ENCODE measurements at places on chromosomes 4 and X.

- DNase-seq: no peak
Measured at GRCh38 chr4:74109870-74110605, 11.0 kb upstream of the CXCL2 start.

DNA sequence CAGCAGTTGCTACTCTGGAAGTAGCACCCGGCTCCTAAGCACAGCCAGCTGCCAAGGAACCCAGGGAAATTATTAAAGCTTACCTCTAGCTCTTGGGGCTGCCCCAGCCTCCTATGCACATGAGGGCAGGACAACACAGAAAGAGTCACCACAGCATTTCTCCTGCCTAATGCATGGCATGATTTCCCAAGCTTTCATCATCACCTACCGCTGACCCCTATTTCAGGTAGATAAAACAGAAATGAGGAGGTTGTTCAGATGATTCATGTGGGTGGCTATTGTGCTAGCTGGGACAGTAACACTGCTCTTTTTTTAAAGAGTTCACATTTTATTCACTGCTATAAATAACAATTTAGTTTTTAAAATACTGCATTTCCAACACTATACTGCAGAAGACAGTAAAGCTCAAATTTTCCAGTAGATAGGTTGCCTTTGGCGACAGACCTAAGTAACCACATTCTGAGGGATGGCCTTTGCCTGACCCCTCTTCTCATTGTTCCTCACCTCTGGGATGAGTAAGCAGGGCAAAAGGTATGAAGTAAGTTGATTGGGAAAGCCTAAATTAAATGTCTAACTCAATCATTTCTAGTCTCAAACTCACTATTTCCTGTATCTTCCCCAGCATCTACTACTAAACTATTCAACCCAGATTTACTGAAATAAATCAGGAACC is 16.7 kb downstream of the CASK start:
- DNase-seq: no peak

DNA sequence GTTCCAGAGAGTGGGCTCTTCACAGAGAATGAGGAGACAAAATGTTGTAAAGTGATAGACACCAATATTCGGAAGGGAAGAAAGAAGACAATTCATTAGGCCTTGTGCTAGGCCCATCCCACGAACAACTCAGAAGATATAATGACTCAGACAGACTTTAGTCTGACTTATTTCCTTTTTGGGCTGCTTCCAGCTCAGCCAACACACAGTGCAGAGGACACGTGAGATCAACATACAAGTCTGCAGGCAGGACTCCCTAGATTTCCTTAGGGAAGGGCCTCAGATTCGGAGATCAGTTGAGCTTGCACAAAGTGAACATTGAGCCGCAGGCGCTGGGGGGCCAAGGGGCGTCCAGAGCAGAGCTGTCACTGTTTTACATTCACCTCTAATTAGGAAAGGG is 290.7 kb upstream of the TENM3 start:
- DNase-seq: no peak

DNA sequence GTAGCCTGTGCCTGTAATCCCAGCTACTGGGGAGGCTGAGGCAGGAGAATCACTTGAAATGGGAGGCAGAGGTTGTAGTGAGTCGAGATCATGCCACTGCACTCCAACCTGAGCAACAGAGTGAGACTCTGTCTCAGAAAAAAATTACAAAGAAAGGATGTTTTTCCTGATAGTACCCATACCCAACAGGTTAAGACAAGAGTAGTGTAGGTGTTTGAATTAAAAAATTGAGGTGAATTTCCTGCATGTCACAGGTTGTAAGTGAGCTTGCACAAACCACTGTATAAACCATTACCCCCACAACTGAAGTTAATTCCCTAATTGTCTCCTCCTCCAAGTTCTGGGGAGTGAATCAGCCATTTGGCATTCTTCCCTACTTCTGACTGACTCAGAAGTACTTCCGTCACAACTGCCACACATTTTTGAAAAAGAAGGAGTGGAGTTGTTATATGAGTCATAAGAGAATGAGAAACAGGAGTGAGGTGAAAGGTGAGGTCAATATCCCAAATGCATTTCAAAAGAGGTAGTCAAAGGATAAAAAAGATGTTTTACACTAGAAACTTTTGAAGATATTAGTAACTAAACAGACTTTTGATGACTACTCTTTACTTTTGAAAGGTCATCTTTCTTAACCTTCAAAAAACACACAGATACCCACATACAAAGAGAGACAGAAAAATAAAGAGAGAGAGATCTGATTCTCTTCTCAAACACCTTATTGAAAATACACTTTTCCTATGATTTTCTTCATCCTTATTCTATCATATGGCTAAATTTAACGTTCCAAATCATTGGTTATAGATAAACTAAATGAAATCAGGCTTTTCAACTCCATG is 134.5 kb downstream of the BTC start:
- no peak for DNase-seq

DNA sequence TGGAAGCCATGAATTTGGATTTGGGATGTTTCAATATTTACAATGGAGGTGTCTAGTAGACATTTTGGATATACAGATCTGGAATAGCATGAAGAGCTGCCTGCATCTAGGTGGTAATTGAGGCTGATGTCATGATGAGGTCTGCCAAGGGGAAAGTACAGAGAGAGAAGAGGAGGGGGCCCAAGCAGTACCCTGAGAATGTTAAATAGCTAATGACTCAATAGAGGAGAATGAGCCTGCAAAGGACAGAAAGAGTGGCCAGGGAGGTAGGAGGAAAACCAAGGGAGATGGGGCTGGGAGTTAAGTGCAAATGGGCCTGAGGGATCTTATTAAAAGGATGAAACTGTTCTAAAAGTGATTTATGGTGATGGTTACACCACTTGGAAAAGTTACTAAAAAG is 182.2 kb upstream of the KIT start:
- DNase-seq: no peak

GRCh38 chr4:154586296-154587033 is 4.1 kb downstream of the FGA start:
- DNase-seq: no peak
